ENCODE measurements at places on chromosomes 3 and 15.

- DNase-seq, result no peak
Measured at GRCh38 chr3:129618186-129618820, 11.8 kb upstream of the PLXND1 start.

- DNase-seq, result no peak
Measured at GRCh38 chr3:10693457-10693856, 122.6 kb upstream of the SLC6A11 start.

- DNase-seq, result no peak
Measured at GRCh38 chr3:127107002-127107401, 85.9 kb upstream of the PRR23E start.

GRCh38 chr3:24680214-24680967 is 185.7 kb upstream of the THRB start:
- DNase-seq, result no peak

DNA sequence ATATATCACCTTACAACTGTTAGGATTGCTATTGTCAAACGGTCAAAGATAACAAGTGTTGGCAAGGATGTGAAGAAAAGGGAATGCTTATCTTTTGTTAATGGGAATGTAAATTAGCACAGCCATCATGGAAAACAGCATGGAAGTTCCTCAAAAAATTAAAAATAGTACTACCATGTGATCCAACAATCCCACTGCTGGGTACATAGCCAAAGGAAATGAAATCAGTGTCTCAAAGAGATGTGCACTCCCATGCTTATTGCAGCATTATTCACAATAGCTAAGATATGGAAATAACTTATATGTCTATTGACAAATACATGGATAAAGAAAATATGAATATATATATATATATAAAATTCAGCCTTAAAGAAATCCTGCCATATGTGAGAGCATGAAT is 274.6 kb downstream of the EDEM1 start:
- DNase-seq, result no peak

DNA sequence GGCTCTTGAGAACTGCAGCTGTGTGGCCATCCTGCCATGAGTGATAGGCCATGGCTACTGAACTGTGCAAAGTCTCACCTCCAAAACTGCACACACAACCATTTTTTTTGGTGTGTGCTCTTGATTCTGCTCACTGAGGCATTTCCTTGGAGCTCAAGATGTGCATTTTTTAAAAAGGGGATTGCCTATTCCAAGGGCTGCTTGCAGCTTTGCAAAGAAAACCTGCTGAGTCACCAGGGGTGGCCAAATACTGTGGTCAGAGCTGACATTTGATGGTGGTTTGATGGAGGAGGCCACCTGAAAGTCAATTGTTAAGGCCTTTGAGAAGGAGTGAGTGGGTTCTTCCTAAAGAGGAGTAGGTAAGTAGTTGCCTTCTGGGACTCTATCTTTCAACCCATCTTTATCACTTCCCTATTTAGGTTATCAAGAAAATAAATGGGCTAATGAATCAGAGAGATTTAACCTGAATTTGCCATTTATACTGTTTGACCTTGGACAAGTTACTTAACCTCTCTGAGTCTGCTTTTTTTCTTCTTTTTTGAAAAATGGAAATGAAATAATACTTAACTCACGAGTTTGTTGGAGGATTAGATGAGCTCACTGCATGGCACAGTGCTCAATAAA is 87.9 kb downstream of the CHST2 start:
- no peak for DNase-seq

DNA sequence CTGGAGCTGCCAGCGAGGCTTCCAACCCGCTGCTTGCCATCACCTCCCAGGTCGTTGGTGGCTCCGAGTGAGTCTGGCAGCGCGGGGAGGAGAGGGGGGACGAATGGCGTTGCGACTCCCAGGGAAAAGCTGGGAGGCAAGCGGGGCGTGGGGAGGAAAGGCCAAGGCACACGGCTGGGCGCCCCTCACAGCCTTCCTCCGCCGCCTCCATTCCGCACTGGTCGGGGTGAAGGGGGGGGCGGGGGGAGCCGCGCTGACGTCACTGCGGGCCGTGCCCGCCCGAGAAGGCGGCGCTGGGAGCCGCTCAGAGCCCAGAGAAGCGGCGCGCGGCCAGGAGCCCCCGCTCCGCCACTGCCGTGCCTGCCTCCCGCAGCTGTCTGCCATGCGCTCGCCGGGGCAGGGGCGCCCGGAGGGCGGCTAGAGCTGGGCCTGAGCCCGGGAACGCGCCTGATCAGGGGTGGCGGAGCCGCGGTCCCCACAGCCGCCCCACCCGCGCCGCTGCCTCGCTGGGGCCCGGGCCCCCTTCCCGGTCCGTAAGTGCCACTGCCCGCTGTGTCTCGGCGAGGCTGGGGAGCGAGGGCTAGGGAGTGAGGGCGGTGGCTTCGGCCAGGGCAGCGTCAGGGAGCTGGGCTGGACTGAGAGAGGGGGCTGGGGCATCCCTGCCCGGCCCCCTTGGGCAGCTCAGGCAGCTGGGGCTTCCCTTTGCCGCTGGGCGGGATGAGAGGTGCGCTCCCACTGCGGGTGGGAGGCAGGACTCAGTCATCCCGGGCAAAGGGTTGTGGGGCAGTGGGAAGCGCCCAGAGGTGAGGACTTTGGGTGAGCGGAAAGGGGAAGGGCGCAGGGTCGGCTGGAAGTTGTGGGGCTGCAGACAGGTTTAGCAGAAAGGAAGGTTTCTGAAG is 27.8 kb upstream of the POLG start:
- peak; percentile 61 for DNase-seq

DNA sequence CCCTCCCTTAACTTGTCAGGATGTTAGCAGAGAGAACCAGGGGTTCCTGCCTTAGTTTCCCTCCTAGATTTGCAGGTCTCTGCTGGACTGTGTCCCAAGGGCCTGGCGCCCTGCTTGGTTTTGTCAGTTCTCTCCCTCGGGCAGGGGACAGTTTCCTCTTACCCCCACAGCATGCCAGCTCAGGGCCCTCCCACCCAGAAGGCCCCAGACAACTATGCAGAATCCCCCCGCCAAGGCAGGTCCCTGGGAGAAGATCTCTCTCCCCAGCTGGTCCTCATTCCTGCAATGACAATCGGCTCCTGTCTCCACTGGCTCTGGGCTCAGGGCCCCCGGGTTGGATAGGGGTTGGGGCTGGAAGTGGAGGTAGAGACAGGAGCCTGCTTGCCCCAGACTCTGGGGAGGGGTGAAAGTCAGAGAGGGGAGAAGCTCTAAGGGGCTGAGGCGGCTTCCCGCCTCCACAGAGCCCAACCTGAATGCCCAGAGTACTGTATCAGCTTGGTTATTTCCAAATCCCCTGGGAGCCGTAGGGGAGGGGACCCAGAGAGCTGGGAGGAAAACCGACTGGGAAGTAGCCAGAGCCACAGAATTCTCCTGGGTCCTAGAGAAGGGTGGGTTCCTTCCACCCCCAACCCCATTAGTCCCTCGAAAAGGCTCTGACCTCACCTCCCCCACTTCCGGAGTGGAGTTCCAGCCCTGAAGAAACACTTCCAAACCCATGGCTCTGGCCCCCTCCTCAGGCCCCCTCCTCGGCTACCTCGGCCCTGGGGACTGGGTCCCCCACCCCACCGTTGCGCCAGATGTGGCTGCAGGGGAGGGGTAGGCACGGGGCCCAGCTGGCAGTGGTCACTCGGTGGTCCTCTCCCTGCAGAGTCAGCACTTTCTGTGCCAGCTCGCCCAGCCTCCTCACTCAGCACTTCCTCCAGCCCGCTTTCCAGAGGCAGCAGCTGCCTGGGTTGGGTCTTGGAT is 3.8 kb upstream of the LOXL1 start:
- DNase-seq, result no peak

GRCh38 chr15:69185706-69186105 is 25.3 kb downstream of the GLCE start:
- no peak for DNase-seq

DNA sequence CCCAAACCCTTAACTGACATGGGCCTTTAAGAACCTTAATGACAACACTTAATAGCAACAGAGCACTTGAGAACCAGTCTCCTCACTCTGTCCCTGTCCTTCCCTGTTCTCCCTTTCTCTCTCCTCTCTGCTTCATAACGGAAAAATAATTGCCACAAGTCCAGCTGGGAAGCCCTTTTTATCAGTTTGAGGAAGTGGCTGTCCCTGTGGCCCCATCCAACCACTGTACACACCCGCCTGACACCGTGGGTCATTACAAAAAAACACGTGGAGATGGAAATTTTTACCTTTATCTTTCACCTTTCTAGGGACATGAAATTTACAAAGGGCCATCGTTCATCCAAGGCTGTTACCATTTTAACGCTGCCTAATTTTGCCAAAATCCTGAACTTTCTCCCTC is 49.9 kb downstream of the PGPEP1L start:
- no peak for DNase-seq

DNA sequence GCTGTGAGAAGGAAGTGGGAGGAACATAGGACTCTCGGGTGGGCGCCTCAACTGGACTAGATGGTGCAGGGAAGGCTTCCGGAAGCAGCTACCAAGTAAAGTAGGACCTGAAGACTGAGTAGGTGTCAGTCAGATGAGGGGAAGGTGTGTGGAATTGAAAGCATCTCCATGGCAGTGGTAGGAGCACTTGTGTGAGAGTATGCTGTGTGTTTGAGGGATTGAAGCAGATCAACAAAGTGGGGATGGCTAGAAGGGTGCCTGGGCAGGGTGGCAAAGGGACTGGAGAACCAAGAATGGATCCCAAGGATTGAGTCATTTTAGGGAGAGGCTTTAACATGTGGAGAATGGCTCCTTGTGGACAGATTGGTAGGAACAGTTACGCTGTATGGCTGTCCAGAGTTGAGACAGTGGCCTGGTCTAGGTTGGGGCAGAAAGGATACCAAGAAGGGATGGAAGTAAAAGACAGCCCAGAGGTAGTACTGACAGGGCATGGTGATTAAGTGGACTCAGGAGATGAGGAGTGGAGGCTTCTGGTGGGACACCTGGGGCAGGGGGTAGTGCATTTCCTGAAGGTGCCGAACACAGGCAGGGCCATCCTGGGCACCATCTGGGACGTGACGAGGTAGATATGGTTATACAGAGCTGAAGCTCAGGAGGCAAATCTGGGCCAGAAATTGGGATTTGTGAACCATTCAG is 1.5 kb downstream of the UQCC5 start:
- no peak for DNase-seq

DNA sequence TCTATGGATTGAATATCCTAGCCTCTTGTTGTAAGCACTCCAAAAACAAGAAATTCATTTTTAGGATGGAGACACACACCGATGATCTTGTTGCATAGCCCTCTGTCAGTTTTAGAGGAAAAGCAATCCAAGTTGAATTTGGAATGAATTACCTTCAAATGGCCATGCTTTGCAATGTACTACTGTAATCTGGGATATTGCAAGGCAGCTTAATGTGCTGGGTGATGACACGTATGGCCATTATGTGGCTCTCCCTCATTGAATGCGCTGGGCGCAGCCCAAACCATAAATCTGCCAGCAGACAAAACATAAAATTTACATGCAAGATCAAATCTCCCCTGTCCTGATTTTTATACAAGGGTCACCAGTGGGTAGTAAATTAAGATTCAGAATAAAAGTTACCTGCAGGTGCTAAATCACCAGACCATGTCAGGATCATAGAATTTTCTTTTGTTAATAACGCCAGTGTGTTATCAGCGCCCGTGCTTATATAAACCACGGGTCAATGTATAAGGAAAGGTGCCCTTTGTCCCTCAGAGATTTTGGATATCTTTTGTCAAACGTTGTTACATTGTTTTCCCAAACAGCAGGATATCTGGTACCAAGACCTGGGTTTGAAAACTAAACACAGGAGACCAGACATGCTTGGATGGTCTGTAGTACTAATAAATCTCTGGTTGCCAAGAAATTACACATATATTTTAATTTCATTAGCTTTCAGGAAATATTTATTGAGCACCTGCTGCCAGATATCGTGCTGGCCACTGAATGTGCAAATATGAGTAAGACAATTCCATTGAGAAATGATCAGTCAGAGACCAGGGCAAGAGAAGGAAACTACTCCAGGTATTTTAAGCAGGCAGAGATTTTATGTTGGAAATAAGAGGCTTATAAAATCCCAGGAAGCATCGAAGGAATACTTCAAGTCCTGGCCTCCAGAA is 237.1 kb downstream of the EBLN2 start:
- DNase-seq, result no peak

- DNase-seq, result no peak
Measured at GRCh38 chr3:130516645-130517512, at the start of gene COL6A6. Gene COL6A6 (plus strand): TSS chr3:130517177. CDS start chr3:130560365, 43,188 bp downstream.

DNA sequence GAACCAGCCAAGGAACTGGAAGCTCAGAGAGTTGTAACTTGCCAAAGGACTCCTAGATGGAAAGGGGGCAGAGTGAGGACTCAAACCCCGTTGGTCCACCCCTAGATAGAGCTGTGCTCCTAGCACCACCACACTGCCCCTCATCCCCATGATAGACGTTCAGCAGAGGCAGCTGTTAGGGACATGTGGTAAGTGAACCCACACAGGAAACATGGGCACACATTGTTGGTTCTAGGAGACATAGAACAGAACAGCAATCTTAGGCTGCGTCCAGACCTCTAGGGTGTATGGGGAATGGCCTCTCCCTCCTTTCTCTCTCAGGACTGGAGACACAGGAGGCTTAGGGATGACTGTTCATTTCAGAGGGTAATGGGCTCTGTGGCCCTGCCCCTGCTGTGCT is 102.7 kb downstream of the ANP32A start:
- no peak for DNase-seq

DNA sequence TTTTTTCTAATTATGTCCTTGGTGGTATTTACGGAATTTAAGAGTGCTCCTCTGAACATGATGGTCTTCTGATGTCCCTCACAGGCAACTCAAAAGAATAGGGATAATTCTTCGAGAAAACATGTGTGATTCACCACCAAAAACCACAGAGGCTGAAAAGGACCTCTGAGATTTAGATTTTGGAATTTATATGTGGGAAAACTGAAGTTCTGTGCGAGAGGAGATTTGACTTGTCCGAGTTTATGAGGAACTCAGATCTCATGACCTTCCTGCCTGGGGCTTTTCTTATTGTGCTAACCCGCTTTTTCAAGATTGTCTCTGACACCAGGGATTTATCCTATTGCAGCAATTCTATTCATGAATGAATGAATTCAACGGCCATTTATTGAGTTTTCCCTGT is 142.4 kb downstream of the FAM43A start:
- DNase-seq, result no peak

GRCh38 chr3:132343018-132343612 is 25.9 kb downstream of the ACP3 start:
- no peak for DNase-seq

- no peak for DNase-seq
Measured at GRCh38 chr3:89644716-89645115, 537.3 kb downstream of the EPHA3 start.

DNA sequence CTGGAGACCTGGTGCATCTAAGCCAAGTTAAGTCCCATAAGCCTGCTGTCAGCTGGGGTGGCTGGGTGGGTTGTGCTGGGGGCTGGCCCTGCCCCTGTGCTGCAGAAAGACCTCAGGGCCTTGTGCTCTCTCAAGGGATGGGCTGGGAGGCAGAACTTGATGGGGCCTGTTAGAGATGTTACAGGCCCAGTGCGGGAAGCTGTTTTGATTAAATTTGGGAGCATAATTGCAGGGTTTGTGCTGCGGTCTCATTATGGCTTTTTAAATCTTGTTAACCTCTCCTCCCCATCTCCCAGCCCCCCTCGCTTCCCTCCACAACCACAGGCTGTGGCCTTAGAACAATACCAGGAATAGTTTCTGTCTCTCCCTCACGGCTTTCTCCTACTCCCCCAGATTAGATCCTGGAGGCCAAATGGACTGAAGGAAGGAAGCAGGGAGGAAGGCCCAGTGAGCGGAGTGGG is 87.6 kb upstream of the TLE3 start:
- no peak for DNase-seq

Measured in RWPE2 (cell line).